ENCODE measurements at places on chromosomes 1 and 21.

DNA sequence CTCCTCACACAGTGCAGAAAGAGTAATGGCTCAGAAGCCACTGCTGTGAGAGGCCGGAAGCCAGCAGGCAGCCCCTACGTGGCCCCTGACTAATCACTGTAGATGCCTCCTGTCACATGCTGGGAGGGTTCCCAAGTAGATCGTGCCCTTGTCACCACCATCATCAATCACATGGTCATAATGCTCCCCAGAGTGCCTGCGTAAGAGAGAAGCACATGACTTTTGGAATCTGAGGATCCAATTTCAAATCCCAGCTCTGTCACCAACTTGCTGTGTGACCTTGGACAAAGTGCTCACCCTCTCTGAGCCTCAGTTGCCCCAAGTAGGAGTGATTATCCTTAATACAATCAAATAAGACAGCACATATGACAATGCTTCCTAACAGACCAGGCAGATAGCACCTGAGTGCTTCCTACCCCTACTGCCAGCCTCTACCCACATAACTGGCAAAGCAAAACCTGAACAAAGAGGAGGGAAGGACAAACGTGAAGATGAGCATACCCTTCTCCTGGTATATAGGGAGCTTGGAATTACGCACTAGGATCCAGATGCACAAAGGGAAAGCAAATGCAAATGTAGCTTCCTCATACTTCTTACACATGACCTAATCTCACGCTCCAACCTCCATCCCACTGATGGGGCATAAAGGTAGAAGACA lies 65.7 kb downstream of the SDC3 start:
- H3K27ac ChIP-seq: no peak overlapping the region
- peaks cover 12% of the 10 kb centered on the region for H3K36me3 ChIP-seq
- H3K27me3 ChIP-seq: peaks cover 94% of the 10 kb centered on the region
- no peak for DNase-seq

GRCh38 chr1:183000167-183000962 lies 22.9 kb upstream of the LAMC1 start:
- H3K27ac ChIP-seq: no peak overlapping the region
- H3K4me1 ChIP-seq: no peaks in the 10 kb centered on the region
- H3K36me3 ChIP-seq: no peaks in the 10 kb centered on the region
- DNase-seq: no peak
- H3K4me3 ChIP-seq: no peak overlapping the region
- H3K27me3 ChIP-seq: peaks cover 24% of the 10 kb centered on the region

GRCh38 chr1:246733704-246734103 lies 9.5 kb downstream of the SCCPDH start:
- H3K36me3 ChIP-seq: peaks cover 22% of the 10 kb centered on the region
- H3K4me3 ChIP-seq: no peak overlapping the region
- H3K27ac ChIP-seq: no peak overlapping the region
- DNase-seq: no peak
- H3K4me1 ChIP-seq: no peaks in the 10 kb centered on the region

DNA sequence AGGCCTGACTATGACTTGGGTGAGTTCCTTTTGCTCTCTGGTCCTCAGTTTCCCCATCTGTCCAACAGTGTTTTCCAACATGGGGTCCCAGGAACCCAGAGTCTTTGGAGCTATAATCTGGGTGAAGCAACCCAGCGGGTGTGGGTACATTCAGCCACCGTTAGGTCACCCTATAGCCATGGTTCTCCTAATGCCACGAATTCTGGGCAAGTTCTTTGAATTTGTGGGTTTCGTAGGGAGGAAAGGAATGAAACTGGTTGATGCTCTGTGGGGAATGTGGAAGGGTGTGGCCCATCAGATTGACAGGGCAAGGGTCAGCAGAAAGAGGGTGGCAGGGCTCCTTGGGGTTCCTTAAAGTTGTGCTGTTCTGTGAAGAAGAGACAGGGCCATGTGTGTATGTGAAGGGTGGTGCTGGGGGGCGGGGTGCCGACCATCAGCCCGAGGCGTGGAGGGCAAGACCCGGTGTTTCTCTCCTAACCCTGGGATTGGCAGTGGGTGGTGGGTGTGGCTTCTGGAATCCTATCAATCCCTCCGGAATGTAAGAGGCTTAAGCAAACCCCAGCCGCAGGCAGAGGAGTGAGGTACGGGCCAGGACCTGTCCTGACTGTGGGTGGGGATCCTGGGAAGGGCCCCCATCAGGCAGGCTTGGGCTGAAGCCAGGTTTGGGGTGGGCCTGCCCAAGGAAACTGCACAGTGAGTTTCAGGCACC lies 35.5 kb upstream of the ZNF362 start:
- H3K4me1 ChIP-seq: peaks cover 6% of the 10 kb centered on the region
- DNase-seq: no peak
- peaks cover 13% of the 10 kb centered on the region for H3K27me3 ChIP-seq
- no peak overlapping the region for H3K4me3 ChIP-seq

Data from naive B cell (primary cell).